ENCODE measurements at places on chromosomes 3 and 15. TPM values are rescaled to one million over a fixed set of nuclear protein-coding genes. Genes with fewer than 3 reads are reported as not detected.

The OCA2 gene
- 0.99 TPM for total RNA-seq

The STRIT1 gene
- not detected for total RNA-seq

The RTP3 gene
- total RNA-seq, result not detected

The PTX3 gene
- total RNA-seq, result 1.2 TPM

The ADAMTS9 gene
- total RNA-seq, result 3.7 TPM

The TRIM42 gene
- total RNA-seq, result not detected

The WNT7A gene
- total RNA-seq, result under 0.01 TPM

The COL6A5 gene
- total RNA-seq, result 0.05 TPM

The CLDN16 gene
- 0.52 TPM for total RNA-seq

The PLA2G4F gene
- total RNA-seq, result 2.1 TPM

The C2CD4A gene
- total RNA-seq, result 0.66 TPM

The ZNF710 gene
- total RNA-seq, result 12.5 TPM

The PTH1R gene
- total RNA-seq, result 0.80 TPM

The CACNA2D2 gene
- 0.57 TPM for total RNA-seq

The RAD51 gene
- total RNA-seq, result 12.3 TPM

The SLC30A4 gene
- 1.2 TPM for total RNA-seq

The HAPLN3 gene
- total RNA-seq, result 17.3 TPM

The RHCG gene
- total RNA-seq, result 0.85 TPM

The KBTBD13 gene
- total RNA-seq, result under 0.01 TPM

The ALAS1 gene
- 34.5 TPM for total RNA-seq

The TMEM207 gene
- not detected for total RNA-seq

The MCTP2 gene
- 9.3 TPM for total RNA-seq

The MIX23 gene
- 40.1 TPM for total RNA-seq

The MUSTN1 gene
- 0.85 TPM for total RNA-seq

The RUBCN gene
- total RNA-seq, result 5.9 TPM

The SETD5 gene
- total RNA-seq, result 25.3 TPM

The COLQ gene
- total RNA-seq, result 4.2 TPM

The SEMA5B gene
- 0.99 TPM for total RNA-seq

The ARGFX gene
- total RNA-seq, result not detected

The P4HTM gene
- total RNA-seq, result 15.9 TPM

The BLM gene
- total RNA-seq, result 25.6 TPM

The MYRIP gene
- total RNA-seq, result 0.28 TPM

The WNT5A gene
- total RNA-seq, result 2.9 TPM

The SV2B gene
- 3.2 TPM for total RNA-seq

The HACL1 gene
- 22.4 TPM for total RNA-seq

The PCYT1A gene
- total RNA-seq, result 23.3 TPM

The GPR27 gene
- total RNA-seq, result 0.05 TPM

The PPP1R14D gene
- total RNA-seq, result 0.14 TPM

The GOLGA6L7 gene
- total RNA-seq, result not detected

The BDH1 gene
- 13.2 TPM for total RNA-seq

The LEKR1 gene
- 1.7 TPM for total RNA-seq

The CTXN2 gene
- total RNA-seq, result not detected

The CLRN1 gene
- under 0.01 TPM for total RNA-seq

The C15orf61 gene
- 2.5 TPM for total RNA-seq

The NOX5 gene
- total RNA-seq, result 0.19 TPM

The DNAH1 gene
- 3.3 TPM for total RNA-seq

The ICE2 gene
- 37.4 TPM for total RNA-seq

The PLAAT1 gene
- 1.3 TPM for total RNA-seq

The TIMMDC1 gene
- 70.6 TPM for total RNA-seq

The KLF15 gene
- total RNA-seq, result 0.28 TPM

The TRPC1 gene
- total RNA-seq, result 3.1 TPM

The SEC22A gene
- 23.2 TPM for total RNA-seq

The PDZRN3 gene
- total RNA-seq, result 4.3 TPM

The DMXL2 gene
- total RNA-seq, result 18.9 TPM

The RYR3 gene
- 1.4 TPM for total RNA-seq

The CCK gene
- total RNA-seq, result 2.2 TPM

The RARB gene
- 1.7 TPM for total RNA-seq

The LRRC31 gene
- total RNA-seq, result 0.09 TPM

The STX19 gene
- total RNA-seq, result 0.42 TPM

Measured in thymus (tissue), 14 donors.